T-helper 22 cell (primary cell): ENCODE measurements at places on chromosomes 7 and 10.

GRCh38 chr10:60717852-60718251 is 60.4 kb upstream of the CDK1 start:
- no peak for DNase-seq

GRCh38 chr10:124175701-124176348 is 82.4 kb upstream of the CHST15 start:
- DNase-seq = no peak

- DNase-seq = no peak
Measured at GRCh38 chr7:824664-825063, 7.6 kb upstream of the SUN1 start.

DNA sequence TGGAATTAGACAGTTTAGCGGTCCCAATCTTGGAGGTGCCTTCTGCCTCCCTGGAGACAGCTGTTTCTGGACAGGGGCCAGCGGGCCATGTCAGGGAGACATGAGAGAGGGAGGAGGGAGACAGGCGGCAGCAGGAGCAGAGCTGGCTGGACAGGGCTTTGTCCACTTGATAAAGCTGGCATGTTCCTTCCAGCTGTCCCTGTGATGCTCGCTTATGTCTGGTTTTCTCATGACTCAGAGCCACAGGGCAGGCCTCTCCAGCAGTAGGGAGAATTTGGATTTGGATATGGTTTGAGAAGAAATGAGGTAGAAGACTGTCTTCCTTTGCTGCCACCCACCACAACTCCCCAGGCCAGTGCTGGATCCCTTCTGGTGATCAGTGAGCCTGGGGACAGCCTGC is 51.7 kb upstream of the SORCS3 start:
- DNase-seq = no peak

DNA sequence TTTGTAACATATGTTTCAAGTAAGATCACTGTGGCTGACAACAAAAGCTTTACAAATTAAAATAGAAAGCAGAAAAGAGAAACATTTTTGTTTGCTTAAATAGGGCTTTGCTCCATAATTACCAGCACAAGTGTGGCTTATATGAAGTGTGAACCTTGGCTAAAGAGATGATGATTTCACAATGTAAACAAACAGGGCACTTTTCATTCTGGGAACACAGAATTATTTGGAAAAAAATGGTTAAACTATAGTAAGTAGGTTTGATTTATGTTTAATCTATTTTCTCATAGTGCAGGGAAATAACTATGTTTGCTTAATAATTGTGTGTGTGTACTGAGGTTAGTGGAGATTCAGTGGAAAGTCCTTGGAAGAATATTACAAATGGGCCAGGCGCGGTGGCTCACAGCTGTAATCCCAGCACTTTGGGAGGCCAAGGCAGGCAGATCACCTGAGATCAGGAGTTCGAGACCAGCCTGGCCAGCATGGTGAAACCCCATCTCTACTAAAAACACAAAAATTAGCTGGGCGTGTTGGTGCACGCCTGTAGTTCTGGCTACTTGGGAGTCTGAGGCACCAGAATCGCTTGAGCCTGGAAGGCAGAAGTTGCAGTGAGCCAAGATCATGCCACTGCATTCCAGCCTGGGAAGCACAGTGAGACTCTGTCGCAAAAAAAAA is 19.1 kb upstream of the OTUD1 start:
- DNase-seq = no peak

GRCh38 chr10:78744491-78745090 is 324.2 kb upstream of the ZMIZ1 start:
- DNase-seq = no peak

GRCh38 chr10:80474941-80475340 is 20.8 kb downstream of the TSPAN14 start:
- DNase-seq = no peak

DNA sequence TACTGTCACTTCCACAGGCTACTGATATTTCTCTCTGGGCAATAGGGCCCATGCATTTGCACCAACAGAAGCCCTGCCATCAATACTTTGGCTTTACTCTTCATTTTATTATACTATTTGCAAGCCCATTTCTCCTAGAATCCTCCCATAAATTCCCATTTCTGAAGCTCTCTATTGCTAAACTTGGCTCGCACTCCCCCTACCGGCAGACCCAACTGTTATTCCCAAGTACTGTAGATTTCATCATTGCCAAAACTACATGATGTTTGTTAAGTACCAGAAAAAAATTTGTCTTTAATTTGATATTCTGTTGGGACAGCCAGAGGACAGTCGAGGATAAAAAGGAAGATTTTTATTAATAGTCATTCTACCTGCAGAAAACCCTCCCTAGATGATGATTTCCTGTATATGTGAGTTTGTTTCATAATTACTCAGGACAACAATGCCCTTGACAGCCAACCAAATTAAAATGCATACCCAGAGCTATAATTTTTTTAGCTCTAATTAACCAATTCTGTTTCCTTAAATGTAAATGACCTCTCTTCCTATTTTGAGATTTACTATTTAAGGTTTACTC is 298.6 kb downstream of the REEP3 start:
- DNase-seq = no peak

GRCh38 chr10:58081353-58081752 is 186.3 kb downstream of the IPMK start:
- DNase-seq = no peak

- no peak for DNase-seq
Measured at GRCh38 chr10:86523348-86523747, 1.8 kb upstream of the WAPL start.

GRCh38 chr10:13775786-13776775 is 189.3 kb downstream of the PRPF18 start:
- DNase-seq = no peak

GRCh38 chr7:41817386-41817785 is 114.5 kb upstream of the INHBA start:
- no peak for DNase-seq

GRCh38 chr7:128398841-128399135 is 11.0 kb downstream of the IMPDH1 start:
- no peak for DNase-seq

DNA sequence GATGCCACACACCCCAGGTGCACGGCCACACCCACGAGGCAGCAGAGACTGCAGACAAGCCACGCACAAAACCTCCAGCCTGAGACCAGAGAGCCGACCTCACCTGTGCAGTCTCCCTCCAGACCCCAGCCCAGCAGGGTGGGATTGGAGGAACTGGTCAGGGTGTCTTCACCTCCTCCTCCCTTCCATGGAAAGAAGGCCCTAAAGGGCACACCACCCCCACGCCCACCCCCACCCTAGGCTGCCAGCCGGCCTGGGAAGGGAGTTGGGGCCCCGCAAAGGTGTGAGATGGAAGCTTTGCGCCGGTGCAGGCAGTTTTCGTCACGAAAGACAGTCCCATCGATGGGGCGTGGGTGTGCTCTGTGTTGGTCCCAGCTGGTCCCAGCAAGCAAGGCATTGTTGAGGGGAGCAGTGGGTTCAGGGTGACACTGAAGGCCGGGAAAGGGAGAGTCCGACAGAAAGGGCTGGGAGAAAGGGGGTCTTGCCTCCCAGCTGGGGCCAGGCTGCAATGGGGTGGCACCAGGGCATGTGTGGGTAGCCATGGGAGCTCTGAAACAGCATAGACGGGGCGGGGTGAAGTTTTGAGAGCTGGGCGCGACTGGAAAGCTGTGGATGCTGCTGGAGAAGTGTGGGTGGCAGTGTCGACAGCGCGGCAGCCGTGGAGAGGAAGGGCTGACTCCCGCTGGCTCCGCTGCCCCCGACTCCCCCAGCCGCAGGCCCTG is 349.2 kb downstream of the GLRX3 start:
- DNase-seq = no peak

- no peak for DNase-seq
Measured at GRCh38 chr10:12614177-12614995, 265.0 kb downstream of the CAMK1D start.

GRCh38 chr10:14382022-14382421 is 51.3 kb upstream of the FRMD4A start:
- DNase-seq = no peak

DNA sequence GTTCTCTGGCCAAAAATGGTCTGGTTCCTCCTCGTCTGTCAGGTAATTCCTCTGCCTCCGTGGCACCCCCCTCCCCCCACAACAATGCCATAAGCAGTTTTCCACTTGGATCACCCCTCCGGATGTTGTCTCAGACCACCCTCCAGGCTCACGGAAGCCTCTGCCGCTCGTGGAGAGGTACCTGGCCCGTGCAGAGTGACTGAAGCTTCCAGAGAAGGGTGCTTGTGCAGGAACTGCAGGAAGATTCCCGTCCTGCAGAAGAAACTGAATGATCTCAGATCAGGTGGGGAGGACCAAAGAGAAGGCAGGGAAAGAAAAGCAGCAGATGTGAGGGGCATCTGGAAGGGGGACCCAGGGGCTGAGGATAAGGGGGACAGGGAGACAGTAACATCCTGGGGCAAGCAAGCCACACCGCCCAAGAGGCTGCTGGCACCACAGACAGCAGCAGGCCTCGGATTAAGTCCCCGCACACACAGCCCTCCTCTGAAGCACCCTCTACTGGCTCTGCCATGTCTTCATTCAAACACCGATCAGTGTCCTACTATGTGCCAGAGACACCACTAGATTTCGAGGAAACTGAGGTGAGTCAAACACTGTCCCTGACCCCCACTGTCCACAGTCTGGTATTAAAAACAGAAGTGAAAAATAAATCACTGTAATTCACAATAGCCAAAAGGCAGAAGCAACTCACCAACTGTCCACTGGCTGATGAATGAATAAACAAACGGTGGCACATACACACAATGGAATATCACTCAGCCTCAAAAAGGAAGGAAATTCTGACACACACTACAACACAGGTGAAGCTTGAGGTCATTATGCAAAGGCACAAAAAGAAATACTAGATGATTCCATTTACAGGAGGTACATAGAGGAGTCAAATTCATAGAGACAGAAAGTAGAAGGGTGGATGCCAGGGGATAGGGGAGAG is 26.4 kb downstream of the KIAA1549 start:
- no peak for DNase-seq
